ENCODE measurements at places on chromosomes 11 and 22.

- no peak for DNase-seq
Observed at GRCh38 chr11:2210366-2211112, 38.9 kb upstream of the TH start.

GRCh38 chr22:45670981-45671782 is 452 bp upstream of the ATXN10 start:
- DNase-seq: no peak

DNA sequence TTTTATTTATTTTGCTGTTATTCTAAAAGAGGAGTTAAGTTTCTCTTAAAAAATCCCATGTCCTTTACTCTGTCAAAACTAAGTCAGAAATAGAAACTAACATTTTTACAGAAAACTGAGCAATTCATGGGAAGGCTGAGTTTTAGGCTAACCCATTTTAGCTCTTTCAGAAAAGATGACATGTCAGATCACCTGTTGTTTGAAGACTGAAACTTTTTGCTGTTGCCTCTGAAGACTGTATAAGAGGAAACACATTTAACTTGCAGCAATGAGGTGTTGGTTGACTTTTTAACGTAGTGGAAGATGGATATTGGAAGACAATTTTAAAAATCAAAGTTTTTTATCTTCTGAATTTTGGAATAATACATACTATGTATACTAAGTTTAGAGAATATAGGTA is 115.4 kb downstream of the METTL15 start:
- no peak for DNase-seq

DNA sequence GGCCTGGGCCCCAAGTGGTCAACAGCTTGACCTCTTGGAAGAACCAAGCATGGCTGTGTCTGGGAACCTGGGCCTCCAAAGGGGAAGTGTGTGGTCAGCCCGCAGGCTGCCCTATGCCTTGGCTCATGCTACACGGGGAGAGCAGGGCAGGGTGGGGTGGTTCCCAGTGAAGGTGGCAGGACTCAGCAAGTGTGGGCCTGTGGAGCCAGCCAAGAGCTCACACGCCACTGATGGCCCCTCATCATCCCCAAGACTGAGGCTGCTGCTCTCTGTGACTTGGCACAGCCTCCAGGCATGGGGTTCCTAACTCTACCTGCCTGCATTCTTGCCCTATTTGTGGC is 15.9 kb upstream of the DGCR8 start:
- no peak for DNase-seq
